ENCODE measurements at places on chromosomes 3 and 15.

GRCh38 chr15:53625260-53625659, 134.2 kb downstream of the WDR72 start:
- no peak for DNase-seq

DNA sequence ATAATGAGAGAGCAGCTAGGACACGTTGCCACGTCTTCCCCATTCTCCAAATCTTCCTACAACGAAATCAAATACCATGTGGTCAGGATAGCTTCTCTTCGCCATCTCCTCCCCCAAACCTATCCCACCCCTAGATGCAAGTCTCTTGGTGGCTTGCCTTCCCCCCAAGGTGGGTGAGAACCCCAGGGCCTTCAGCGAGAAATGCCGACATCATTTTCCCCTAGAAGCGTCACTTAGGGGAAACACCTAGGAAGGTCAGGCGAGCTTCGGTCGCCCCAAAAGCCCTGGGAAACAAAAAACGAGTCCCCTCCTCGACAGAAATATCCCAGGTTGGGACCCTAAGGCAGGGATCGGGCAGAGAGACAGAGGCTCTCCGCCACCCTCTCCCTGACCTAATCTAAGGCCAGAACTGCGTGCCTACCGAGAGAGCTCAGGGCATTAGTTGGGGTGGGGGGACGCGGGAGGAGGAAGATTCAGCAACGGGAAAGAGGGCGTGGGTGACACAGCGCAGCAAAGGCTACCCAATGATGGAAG, 502 bp downstream of the DPH3 start:
- DNase-seq: no peak

DNA sequence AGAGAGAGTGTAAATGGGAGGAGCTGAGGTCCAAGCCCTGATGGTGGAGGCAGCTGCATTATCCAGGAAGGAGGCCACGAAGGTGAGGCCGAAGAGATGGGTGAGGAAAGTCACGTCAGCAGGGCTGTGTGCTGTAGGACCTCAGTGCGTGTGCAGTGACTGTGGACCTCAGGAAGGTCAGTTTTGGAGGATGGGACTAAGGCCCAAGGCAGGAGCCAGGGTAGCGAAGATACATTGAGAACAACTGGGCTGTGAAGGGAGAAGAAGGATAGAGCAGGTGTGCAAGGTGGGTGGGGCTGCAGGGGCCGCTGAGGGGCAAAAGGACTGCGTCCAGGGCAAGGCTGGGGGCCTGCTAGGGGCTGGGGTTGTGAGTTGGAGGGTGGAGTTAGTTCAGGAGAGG, 4.9 kb downstream of the KLHL40 start:
- no peak for DNase-seq

DNA sequence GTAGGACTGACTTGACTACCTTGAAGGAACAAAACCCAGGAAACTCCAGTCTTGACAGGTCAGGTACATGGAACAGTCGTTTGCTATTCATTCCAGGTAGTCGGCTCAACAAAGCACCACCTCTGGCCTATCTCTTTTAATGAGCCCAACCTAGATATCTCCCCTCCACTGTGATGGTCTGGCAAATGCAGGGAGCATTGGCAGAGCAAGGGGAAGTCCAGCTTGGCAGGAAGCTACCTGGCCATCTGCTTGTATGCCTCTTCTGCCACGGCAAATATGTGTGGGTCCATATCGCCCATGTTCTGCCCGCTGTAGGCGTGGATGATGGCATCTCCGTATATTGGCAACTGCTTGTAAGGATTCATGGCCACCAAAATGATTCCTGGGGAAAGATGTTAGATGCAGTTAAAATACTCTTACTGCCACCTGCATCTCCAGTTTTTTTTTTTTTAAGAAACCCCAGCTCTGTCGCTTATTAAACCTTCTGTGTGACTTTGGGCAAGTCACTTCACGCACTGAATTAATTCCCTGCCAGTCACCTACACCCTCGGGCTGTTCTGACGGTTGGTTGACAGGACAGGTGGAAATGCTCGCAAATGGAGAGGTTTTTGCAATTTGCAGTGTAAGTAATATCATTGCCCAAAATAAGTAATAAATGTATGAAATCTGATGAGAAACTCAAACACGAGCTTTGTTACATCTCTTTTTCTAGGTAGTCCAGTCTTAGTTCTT, 16.8 kb downstream of the MYO5C start:
- DNase-seq: no peak

GRCh38 chr3:57998366-57999283, 9.6 kb upstream of the FLNB start:
- DNase-seq: no peak

DNA sequence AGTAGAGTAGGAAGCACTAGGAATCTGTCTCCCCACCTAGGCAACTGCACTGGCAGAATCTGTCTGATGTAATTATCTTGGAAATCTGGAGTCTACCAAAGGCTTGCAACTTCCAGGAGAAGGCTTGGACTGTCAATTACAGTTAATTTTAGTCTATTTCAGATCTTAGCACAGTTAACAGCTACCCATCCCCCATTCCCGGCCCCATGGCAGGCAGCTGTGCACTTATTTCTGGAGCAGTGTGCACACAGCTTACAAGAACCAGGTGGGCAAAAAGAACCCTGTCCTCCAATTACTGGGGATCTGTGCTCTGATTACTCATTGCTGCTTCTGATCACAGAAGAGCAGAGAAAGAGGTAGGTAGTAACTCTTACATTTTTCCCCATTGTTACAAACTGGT, 12.3 kb upstream of the CDAN1 start:
- DNase-seq: no peak

DNA sequence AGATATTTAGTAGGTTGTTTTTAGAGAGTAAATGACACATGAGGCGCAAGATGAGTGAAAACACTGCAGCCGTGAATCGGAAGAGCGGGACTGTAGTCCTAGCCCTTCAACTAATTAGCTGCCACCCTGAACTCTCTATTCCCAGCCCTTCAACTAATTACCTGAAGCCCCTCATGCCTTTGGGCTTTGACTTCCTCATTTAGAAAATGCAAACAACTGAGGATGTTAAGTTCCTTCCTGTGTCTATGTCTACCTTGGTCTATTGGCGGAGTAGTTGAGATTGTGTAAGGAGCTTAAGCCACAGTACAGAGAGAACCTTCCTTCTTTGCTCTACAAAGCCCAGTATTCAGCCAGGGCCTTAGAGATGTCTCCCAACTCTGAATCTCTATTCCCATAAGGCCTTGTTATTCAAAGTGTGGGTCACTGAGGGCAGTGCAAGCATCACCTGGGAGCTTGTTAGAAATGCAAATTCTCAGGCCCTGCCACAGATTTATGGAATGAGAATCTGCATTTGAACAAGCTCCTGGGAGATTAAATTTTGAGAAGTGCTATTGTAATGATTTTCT, 71.8 kb upstream of the SCN5A start:
- DNase-seq: no peak

DNA sequence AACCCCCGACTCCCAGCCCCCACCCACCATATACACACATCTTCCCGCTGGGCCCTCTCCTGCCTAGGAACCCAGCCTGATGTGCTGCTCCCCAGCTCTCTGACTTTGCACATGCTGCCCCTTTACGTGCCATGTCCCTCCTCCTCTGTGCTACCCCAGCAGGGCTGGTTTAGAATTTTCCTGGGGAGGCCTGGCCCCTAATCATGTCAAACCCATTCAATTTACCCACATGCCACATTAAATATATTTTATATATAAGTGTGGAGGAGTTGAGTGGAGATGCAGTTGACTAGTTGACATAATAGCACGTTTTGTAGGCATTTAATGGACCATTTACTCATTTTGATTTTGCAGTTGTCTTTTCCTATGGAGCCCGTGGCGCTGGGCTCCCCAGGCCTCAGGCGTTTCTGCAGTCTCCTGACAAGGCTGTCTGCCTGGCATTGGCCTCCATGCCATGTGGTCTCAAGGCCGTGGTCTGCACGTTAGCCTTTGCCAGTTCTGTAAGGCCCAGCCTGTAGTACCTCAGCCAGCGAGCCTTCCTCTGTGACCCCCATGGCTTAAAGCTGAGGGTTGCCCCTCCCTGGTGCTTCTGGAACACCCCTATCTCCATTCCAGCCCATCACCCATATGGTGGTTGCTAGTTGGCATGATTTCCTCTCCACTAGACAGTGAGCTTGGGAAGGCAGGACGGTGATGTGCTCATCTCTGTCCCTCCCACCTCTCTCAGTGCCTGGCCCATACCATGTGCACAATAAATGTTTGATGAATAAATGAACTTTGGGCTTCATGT, 155.8 kb downstream of the TLE3 start:
- DNase-seq: no peak

- DNase-seq: no peak
These were observed 45.6 kb downstream of the CCDC12 start for GRCh38 chr3:46930945-46931403.

DNA sequence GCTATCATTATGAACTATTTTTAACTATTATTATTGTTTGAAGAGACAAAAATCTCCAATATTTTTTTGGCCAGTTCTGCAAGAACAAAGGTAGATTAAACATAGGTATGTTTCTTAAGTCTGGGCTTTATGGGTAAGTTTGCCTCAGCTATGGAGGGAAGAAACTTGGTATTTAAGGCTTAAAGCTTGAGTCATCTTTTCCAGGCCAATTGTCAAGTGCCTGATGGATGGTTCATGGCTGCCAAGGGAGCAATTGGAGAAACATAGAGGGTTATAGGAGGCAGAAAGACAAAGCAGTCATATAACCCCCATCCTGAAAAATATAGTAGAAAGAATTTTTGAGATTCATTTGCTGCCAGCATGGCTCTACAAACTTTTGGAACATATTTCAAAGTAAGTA, 7.2 kb upstream of the STAC start:
- DNase-seq: no peak

DNA sequence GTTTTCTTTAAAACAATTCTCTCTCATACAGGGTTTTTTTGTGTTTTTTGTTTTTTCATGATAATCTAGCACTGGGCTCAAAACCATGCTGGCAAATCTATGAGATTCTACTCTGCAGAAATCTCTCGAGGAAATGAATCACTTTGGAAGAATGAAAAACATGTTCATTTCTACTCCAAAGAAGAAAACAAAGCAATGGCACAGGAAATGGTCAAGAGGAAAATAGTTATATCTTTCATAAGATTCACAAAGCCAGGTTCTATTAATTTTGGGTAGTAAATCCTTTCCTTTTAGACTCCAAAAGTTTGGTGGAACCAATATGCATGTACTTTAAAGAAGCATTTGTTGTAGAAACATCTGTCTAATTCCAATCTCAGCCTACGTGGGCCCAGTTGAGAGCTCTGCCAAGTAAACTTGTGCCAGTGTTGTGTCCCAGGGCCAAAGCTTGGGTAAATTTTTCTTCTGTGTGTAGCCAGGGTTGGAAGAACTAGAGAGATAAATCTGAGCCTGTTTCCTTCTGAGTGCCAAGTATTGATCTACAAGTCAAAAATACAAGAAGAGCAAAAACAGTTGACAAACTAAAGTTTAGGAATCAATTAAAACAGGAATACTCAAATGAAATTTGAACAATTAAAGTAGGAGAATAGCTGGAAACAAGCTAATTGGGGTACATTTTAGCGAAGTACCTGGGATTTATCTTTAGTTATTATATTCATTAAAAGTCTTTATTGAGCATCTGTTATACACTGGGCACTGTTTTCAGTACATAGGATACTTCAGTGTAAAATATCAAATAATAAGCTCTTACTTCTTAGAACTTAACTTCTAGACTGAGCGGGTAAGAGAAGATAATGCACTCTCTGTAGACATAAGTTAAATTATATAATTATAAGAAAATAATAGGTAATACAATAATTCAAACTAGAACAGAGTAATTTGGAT, 657.5 kb upstream of the NECTIN3 start:
- no peak for DNase-seq

GRCh38 chr3:169575381-169575780, 88.1 kb downstream of the MECOM start:
- no peak for DNase-seq

DNA sequence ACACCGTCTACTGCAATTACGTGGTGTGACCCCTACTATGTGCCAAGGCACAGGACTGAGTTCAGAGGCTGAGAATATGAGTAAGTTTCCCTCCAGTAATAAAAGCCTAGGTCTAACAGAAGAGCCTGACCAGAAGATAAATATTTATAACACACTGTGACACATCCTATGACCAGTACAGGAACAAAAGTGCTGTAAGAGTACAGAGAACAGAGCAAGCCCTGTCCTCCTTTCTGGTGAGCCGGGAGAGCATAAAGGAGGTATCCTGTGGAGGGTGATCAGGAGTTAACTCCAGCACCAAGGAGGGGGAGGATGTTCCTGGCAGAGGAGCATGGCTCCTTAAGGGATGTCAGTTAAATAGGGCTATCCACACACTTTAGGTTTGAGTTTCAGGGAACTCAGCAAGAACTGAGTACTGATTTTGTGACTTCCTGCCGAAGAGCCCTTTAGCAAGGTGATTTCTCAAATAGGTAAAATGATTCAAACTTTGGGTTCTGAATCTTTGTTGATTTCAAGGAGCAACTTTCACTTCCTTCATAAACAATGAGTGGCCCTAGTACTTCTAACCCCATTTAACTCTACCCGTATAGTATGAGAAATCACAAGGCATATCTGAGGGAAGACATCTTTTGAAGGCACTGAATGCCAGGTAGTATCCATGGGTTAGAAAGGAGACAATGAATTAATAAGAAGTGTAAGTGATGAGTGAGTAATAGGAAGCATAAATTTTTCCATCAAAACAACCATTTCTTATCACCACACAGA, 198.0 kb downstream of the THRB start:
- DNase-seq: no peak

- no peak for DNase-seq
These were observed 225.1 kb upstream of the LMCD1 start for GRCh38 chr3:8276506-8276905.

DNA sequence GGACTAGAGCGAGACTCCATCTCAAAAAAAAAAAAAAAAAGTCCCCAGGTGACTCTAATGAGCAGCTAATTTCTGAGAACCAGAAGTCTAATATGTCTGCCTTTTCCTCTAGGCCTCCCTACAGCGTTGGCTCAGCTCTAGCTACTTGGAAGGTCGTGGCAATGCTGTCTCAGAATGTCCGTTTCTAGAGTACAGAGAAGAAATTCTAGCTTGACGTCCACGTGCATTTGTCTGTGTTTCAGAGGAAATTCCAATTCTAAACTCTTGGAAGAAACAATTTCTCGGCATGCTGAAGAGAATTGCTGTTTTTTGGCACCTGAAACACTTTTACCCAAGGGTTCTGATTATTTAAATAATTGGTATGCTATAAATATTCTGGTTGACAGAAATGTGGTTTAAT, 78.8 kb downstream of the SOX2 start:
- DNase-seq: no peak

DNA sequence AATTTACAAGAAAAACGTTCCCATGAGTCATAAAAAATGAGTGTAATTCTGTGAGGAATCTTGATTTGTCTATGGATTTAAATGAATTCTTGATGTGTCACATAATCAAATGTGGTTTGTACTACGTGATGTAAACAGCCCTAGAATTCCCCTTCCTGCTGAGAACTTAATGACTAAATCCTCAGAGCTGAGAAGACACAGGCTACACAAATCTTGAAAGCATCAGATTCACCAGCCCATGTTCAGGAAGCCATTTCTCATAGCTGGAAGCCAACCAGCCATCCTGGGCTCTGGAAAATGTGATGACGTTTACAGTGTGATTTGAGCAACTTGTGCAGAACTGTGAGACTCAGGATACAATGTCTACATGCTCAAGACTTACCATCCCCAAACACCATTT, 193.7 kb upstream of the MME start:
- no peak for DNase-seq

All from activated T-helper 1 cell treated with anti-CD3 and anti-CD28 coated beads, Interleukin-2, amount 50 U/mL, for 16 hours (primary cell).